ENCODE measurements at places on chromosomes 2 and 18.

GRCh38 chr2:27170581-27171337, 22.0 kb downstream of the TCF23 start:
- peak; percentile 9 for DNase-seq

- DNase-seq = no peak
Measured at GRCh38 chr2:148623086-148623485, 21.5 kb upstream of the EPC2 start.

- no peak for DNase-seq
Measured at GRCh38 chr2:100749771-100750542, 70.0 kb upstream of the NPAS2 start.

GRCh38 chr18:49639643-49640391, 78.0 kb downstream of the LIPG start:
- no peak for DNase-seq

DNA sequence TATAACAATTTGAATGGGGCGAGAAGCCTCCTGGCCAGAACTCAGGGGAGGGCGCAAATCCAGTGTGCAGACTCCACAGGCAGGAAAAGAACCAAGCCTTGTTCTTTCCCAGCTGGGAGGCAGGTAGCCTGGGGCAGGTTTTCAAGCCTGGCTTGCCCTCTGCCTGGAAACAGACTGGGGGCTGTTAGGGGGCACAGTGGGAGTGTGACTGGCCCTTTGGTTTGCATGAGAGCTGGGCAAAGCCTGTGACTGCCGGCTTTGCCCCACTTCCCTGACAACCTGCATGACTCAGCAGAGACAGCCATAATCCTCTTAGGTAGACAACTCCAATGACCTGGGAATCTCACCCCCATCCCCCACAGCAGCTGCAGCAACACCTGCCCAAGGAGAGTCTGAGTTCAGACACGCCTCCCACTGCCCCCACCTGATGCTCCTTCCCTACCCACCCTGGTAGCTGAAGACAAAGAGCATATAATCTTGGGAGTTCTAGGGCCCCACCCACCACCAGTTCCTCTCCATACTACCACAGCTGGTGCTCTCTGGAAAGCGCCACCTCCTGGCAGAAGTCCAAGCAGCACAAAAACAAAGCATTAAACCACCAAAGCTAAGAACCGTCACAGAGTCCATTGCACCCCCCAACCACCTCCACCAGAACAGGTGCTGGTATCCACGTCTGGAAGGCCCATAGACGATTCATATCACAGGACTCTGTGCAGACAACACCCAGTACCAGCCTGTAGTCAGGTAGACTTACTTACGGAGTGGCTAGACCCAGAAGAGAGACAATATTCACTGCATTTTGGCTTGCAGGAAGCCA, 402.5 kb downstream of the STK39 start:
- no peak for DNase-seq

DNA sequence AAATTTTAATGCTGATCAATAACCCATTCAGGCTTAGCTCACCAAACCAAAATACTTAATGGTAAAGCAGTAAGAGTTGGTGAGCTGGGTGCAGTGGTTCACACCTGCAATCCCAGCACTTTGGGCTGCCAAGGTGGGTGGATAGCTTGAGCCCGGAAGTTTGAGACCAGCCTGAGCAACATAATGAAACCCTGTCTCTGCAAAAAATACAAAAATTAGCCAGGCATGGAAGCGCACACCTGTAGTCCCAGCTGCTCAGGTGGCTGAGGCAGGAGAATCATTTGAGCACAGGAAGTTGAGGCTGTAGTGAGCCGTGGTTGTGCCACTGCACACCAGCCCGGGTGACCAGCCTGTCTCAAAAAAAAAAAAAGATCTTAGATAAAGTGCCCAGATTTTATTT, 35.7 kb upstream of the MPP4 start:
- DNase-seq = no peak

DNA sequence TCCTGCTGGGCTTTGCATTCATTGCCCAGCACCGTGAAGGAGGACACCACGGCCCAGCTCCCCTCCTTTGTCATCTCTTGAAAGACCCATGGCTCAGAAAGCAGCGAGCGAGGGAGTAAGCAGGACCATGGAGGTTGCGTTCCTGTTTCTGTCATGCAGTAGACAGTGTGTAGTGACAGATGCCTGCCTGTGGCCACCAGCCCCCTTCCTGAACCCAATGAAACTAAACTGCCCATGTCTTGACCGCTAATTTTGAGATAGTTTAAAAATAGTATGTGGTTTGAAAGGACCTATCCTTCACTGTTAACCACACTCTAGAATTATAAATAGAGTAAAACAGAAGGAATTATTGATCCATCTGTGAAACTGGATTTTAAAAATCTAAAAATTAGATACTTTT, 88.2 kb downstream of the ASAP2 start:
- DNase-seq = no peak

- no peak for DNase-seq
Measured at GRCh38 chr2:224966613-224967012, 75.7 kb downstream of the DOCK10 start.

- no peak for DNase-seq
Measured at GRCh38 chr2:64204703-64205102, 60.5 kb upstream of the PELI1 start.

DNA sequence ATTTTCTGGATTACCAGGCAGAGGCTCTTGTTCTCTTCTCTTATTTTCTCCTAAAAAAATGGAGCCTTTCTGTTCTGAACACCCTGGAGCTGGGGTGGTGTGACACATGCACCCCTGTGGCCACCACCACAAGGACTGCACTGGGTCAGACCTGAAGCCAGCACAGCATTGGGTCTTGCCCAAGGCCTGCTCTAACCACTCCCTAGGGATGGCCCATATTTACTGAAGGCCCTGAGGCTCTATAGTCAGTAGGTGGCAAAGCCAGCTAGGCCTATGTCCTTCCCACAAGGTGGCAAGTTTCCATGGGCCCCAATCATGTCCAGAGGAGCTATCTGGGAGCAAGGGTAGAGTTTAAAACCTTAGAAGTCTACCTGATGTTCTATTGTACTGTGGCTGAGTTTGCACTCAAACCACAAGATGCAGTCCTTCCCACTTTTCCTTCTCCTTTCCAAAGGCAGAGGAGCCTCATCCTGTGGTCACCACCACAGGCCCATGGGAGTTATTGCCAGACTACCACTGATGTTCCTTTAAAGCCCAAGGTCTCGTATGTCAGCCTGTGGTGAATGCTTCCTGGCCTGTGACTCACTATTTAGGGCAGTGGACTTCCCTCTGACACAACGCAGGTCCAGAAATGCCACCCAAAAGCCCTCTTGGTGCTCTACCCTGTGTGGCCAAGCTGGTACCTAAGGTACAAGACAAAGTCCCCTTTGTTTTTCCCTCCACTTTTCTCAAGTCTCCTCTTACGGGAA, 15.0 kb upstream of the FMNL2 start:
- peak; percentile 45 for DNase-seq

GRCh38 chr2:149055751-149056150, 17.3 kb downstream of the LYPD6B start:
- DNase-seq = peak; percentile 57

DNA sequence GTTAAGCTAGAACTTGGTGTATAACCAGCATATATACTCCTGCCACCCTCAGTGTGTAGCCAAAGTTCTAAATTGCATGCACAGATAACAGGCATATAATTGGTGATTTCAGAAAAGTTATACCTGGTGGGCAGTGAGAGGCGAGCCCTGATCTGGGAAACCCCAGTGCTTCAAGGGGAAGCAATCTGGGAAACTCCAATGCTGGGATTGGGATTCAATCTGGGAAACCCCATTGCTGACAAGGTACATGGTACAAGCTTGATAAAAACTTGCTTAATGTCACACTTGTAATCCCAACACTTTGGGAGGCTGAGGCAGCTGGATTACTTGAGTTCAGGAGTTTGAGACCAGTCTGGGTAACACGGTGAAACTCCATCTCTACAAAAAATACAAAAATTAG, 147.6 kb downstream of the NEDD4L start:
- DNase-seq = no peak

DNA sequence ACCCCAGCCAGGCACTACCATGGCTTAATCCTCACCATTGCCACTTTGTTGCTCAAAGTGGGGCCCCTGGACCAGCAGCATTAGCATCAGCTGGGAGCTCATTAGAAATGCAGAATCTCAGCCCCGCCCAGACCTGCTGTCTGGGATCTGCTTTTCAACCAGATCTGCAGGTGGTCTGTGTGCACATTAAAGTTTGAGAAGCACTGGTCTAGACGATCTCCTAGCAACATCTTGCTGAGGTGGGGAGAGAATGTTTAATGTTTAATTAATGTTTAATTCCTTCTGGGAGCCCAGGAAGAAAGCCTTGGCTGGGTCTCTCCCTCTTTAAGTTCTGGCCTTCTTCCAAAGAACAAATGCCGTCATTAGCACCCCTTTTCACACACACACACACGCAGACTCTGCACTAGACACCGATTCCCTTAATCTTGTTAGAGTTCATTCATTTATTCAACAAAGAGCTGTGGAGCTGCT, 53.7 kb downstream of the EDAR start:
- DNase-seq = no peak

- DNase-seq = no peak
Measured at GRCh38 chr2:226865710-226866109, 29.9 kb downstream of the RHBDD1 start.

- DNase-seq = no peak
Measured at GRCh38 chr2:42921147-42921520, 128.8 kb upstream of the HAAO start.

Data from fibroblast of skin of back (primary cell).